ENCODE measurements at places on chromosomes 4 and X. TPM values are rescaled to one million over a fixed set of nuclear protein-coding genes. Genes with fewer than 3 reads are reported as not detected.

The HAUS3 gene
- 26.6 TPM for total RNA-seq

The ZFYVE28 gene
- total RNA-seq = 6.3 TPM

The DUX4 gene
- not detected for total RNA-seq

DNA sequence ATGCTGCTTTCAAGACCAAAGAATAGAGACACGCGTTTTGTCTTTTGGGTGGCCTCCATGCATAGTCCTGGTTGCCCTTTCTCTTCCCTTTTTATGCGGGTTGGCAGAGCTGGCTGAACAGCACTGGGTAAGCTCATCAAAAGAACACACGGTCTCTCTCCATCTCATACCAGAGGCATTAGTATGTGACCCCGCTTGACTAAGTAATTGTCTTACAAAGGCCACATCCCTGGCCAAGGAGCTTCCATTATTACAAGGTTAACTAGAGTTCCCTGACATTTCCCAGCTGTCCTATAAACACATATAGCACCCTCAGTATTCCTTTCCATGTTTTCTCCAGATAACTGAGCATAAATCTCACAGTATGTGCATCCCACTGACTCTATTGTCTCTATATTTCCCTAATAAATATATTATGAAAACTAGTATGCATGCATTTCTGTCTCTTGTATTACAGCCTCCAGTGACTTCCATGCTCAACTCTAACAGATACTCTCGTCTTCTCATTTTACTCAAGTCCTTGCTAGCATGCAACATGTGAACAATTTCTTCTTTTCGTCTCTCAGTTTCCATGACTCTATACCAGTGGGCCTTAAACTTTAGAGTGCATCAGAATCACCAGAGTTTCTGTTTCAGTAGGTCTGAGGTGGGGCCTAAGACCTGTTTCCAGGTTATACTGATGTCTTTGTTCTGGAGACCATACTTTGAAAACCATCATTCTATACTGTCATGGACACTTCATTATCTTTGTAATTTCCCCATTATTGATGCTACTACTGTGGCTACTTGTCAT lies 247.7 kb upstream of the ARSJ start:
- DNase-seq = no peak

DNA sequence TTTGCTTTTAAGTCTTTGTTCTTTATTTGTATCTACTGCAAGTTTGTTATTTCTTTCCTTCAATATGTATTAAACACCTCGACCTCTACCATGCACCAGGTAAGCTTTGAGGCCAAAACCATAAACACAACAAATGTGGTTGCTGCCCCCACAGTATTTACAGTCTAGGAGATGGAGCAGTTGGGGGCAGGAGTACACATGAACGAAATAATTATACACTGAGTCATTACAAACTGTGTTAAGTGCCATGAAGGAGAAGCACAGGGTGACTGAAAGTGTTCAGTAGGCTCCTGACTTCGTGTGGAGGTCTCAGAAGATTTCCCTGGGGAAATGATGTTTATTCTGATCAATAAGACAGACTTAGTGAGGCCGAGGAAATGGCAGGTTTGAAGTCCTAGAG lies 30.3 kb downstream of the SLC25A43 start:
- DNase-seq = no peak

GRCh38 chr4:73606465-73606974 lies 13.7 kb downstream of the RASSF6 start:
- DNase-seq = no peak

DNA sequence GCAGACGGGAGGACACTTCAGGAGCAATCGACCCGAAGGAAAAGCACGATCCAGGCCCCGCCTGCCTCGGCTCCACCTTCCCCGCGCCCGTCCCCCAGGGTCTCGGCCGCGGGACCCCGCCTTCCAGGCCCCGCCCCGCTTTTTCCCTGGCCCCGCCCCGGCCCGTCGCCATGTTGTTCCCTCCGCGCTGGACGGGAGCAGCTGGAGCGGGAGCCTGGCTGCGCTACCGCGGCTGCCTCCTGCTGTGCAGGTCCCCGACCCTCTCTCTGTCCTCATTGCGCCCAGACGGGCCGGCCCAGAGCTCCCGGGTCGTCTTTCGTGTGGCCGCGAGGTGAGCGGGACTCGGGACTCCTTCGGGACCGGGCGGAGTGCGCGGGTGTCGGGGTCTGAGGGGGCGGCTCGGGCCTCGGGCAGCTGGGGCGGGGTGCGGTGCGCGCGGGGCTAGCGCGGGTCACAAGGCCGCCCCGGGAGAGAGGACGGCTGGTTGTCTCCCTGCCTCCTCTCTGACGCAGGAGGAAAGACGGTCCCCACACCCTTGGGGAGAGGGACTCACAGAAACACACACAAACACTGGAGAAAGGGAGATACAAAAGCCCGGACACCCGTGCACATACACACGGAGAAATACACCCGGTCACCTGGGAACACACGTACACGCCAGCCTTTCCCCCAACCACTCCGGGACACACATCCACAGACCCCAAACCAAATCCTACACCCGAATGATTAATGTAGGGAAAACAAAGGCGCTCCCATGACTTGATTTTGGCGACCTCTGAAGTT lies at the start of gene RAB9A:
TSS of gene RAB9A (plus strand) at position 171 of the 783 bp plus-strand sequence. CDS start 19,619 bp downstream, outside the sequence.
- no peak for DNase-seq

- DNase-seq = no peak
These were observed 577.4 kb upstream of the INTU start for GRCh38 chr4:127055357-127055756.

DNA sequence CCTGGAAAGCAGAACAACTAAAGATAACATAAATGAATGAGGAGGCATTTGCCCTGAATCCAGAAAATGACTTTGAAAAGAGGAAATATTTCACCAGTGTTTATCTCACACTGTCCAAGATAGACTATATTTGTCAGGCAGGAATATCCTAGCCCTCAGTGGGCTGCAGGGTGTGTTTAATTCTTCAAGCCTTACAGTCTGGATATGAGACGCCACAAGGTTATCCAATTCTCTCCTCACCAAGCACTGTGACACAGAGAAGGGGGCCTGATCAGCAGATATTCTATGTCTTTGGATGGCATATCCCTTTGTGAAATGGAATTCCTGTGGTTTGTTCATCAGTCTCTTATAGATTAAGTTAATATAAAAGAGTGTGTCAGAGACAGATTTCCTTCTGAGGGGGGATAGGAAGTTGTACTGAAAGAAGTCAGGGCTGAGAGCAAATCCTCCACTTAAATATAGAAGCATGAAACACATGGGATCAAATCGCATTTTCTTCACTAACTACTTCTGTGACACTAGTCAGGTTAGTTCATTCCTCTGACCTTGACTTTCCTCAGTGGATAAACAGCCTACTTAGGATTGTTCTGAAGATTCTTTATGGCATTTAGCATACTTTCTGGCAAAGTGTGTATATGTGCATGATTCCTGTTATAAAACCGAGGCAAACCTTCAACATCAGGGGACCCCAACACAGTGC lies 6.8 kb upstream of the G3BP2 start:
- DNase-seq = no peak

DNA sequence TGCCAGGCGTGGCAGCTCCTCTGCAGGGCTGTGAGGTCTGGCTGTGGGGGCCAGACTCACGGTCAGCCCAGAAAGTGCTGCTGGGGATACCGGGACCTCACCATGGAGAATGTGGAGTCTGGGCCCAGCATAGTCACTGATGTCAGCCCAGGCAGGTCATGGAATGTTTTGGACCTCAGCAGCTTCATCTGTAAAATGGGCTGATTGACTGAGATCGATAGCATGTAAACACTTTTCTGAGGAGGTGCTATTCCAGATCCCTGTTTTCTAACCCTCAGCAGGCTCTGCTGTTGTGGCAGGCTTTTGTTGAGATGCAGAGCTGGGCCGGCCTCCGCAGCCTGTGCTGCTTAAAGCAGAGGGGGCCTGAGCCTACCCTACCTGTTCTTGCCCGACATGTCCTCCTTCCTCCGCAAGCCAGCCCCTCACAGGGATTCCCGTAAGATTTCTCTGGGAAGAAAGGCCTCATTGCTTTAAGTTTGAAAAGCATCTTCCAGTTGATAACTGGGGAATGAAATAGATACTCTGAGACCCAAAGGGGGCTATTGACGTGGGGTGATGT lies 38.3 kb upstream of the HGFAC start:
- DNase-seq = no peak

DNA sequence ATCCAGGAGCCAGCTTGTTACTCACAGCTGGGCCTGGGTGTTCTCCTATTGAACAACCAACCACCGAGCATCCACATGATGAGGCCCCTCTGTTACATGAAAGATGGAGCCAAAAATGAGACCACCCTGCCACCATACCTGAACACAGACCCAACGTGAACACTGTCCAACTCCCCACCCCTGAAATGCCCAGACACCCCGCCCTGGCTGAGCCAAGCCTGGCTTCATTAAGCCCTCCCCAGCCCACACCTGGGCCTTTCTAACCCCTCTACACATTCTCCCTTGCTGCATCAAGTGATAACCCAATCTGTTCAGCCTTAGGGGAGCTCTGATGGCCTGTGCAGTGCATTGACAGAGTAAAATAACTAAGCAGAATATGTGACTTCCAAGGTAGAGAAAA lies 80.7 kb downstream of the EVC start:
- no peak for DNase-seq

DNA sequence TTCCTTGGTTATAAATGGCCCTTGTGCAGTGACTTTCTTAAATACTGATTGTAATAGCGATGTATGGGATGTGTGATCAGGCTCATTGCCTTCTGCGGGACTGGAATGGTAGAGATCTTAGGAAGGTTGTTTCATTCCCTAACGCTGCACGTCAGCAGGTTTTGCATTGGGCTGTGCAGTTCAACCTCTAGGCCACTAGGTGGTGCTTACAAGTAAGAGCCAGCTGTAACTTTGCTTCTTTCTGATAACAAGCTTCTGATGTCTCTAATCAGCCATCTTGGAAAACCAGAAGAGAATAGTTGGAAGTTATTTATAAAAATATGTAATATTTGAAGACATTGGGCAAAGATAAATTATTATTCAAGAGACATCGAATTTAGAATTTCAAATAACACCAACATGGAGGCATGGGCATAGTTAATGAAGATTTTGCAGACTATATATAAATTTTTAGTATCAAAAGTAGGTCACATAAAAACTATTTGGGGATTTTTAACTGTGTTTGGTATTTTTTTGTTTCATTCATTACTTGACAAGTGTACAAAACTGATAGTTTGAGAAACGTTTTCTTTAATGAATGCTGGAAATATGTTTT lies 339.7 kb upstream of the PCDH7 start:
- no peak for DNase-seq

GRCh38 chr4:4315461-4316149 lies 25.6 kb downstream of the ZBTB49 start:
- DNase-seq = no peak

Measured in urinary bladder (tissue), 4 donors.